Stimulated activated CD4-positive, alpha-beta T cell treated with anti-CD3 and anti-CD28 coated beads, Interleukin-12 subunit alpha, Interleukin-12 subunit beta, amount 100 ng/mL, for 4 hours (primary cell): ENCODE measurements at places on chromosomes 6 and 20.

- DNase-seq = no peak
These were observed 38.2 kb downstream of the HLA-A start for GRCh38 chr6:29980511-29980910.

- no peak for DNase-seq
These were observed 6.5 kb downstream of the CABLES2 start for GRCh38 chr20:62400541-62400940.

- DNase-seq = no peak
These were observed 822.7 kb downstream of the GRIK2 start for GRCh38 chr6:102216232-102216631.

GRCh38 chr6:11092668-11093375 is 812 bp upstream of the SMIM13 start:
- DNase-seq = no peak

DNA sequence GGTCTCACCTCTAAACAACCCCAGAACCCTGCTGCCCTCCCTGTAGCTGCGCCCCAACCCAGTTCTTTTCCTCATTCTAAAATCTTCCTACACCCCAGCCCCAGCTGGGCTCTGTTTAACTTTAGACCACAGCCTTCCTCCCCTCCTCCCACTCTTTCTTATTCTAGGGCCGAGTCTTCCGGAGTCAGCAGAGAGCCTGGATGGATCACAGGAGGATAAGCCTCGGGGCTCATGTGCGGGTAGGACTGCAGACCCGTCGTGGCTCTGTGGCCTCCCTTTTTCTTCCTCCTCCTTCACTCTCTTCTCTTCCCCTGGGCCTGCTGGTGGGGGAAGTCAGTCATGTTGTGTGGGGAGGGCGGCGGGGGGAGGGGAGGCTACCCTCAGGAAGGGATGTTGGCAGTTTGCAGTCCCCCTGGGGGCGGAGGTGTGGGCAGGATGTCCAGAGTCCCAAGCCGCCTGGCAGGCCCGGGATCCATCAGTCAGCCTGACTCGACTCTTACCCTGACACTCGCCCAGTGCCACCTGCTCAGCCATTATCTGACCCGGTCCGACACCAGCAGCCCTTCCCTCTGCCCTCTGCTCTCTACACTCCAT is 8.1 kb downstream of the CAPN11 start:
- no peak for DNase-seq

- no peak for DNase-seq
These were observed 154.3 kb upstream of the SNX9 start for GRCh38 chr6:157668713-157669112.

GRCh38 chr6:90611543-90612312 is 24.9 kb upstream of the MAP3K7 start:
- DNase-seq = no peak

DNA sequence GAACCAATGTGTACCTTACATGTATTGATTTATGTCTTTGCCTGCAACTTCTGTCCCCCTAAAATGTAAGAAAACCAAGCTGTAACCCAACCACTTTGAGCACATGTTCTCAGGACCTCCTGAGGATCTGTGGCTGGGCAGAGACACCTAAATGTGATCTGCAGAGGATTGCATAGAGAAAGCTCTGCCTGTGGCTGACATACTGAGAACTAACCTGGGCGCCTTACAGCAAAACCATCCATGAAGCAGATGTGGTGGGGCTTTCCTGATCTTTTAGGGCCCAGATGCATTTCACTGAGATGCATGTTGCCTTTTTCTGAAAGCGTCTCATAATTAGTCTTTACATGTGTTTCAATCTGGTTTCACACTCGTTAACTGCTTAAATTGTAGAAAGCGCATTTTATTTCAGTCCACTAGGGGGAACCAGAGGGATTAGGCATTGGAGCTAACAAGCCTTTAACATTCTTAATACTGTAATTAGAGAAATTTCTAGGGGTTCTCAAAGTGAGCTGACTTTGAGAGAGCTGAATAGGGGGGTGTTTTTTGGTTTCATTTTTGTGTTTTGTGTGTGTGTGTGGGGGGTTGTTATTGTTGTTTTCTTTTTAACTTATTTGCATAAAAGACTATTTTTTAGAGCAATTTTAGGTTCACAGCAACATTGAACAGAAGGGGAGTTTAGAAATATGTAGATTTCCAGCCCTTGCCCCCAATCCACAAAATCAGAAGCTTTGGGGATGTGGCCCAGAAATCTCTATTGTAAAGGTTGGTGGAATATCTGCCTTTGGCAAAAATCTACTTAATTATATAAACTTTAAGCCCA is 50.9 kb upstream of the FAM184A start:
- no peak for DNase-seq

GRCh38 chr20:39105551-39105950 is 143.4 kb downstream of the DHX35 start:
- no peak for DNase-seq

GRCh38 chr20:59633656-59634251 is 29.4 kb downstream of the PHACTR3 start:
- no peak for DNase-seq

DNA sequence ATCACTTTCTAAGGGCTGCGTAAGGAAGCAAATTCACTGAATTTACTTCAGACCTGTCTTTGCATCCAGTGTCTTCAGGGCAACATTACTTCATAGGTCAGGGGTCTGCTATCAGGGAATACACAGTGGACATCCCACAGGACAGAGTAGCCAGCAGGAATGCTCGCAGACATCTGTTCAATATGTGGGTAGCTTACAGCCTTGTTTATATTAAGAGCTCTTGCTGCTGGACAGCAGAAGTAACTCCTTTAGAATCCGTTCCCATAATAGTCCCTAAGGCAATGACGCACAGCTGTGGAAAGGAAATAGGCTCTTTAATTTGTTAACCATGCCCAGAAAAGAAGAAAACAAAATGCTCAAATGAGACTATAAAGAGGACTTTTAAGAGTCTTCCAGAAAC is 198.7 kb downstream of the MOXD1 start:
- no peak for DNase-seq

DNA sequence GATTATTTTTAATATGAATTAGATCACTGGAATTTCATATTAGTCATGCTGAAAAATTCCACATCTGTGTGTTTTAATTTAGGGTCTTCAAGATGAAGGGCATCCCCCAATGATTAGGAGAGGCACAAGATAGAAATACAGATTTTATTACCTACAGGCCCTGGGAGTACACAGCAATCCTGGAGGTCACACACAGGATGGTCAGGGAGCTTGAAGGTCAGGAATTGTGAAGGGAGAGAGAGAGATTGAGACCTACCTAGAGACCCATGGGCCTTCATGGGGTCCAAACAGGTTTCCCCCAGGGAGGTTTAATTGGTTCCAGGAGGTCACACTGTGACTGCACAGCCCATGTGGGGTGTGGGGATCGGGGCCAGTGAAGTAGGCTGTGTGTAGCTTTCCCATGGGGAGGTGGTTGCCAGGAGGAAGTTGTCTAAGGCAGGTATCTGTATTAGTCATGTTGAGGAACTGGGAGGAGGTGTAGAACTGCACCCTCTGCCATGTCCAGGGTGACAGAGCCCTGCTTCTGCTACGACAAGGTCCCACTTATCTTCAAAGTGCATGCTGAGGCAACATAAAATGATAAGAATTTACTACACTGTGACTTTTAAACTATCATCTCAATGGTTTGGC is 18.3 kb downstream of the SNX9 start:
- DNase-seq = no peak

DNA sequence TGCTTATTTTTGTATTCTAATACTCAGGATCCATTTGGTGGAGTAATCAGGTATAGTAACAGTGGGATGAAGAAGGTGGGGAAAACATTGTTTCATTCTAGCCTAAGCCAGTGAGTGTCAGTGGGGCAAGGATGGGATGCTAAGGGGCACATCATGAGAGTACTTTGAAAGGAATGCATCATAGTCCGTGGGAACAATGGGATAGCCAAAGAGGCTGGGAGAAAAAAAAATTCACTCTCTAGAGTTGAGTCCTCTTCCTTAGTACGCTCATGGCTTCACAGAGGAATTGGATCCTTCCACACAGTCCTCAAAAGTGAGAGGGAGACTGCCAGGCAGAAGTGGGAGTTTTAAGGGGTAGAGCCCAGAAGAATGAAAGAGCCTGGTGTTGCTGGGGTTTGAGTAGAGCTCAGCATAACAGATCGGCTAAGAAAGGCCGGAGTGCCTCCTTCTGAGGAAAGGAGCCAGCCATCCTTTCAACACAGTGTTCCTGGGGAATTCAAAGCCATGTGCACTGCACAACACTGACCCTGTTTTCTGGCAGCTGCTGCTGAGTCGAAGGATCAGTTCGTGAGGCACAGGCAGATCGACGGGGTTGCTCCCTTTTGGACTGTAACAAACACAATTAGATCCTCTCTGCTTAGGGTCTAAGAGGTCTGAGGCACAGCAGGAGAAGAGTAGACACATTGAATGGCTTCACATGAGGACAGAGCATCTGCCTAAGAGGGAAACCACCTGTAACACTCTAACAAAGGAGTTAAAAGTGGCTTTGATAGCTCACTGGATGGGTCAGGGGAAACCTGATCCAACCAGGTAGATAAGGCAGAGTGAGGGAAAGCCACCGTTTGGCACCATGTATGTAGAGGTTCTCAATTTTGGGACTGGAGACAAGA is 61.2 kb downstream of the ELOVL5 start:
- DNase-seq = no peak

DNA sequence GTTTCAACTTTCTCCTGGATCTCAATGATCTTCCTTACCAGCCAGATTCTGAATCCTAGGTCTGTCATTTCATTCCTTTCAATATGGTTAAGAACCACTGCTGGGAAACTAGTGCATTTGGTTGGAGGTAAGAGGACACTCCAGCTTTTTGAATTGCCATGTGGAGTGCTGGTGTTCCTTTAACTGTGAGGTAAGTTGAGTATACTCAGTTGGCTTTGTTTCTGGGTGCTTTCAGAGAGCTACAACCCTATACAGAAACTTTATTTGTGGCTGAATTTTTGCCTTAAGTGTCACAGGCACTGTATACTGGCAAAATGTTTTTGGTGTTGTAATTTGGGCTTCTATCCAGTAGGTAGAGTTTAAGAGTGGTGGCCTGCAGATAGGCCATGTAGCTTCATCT is 175.8 kb downstream of the TBC1D32 start:
- DNase-seq = no peak
